WTC11 (cell line): ENCODE measurements at places on chromosomes 12 and 14. TPM values are rescaled to one million over a fixed set of nuclear protein-coding genes. Genes with fewer than 3 reads are reported as not detected.

DNA sequence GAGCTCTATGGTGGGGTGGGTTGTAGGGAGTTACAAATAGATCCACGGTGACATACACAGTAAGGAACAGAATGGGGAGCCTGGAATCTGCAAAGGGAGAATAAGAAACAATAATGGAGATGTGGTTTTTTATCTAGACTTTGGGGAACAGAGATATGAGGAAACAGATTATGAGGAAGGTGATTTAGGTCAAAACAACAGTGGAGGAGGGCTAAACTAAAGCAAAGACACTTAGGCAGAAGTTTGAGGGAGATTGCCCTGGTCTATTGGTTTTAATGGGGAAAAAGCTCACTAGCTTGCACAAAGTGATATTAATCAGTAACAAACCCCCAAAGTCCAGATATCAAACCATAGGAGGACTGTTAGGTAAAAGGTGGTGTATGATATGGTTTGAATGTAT is 144.5 kb upstream of the DYRK2 start:
- no peak for DNase-seq

DNA sequence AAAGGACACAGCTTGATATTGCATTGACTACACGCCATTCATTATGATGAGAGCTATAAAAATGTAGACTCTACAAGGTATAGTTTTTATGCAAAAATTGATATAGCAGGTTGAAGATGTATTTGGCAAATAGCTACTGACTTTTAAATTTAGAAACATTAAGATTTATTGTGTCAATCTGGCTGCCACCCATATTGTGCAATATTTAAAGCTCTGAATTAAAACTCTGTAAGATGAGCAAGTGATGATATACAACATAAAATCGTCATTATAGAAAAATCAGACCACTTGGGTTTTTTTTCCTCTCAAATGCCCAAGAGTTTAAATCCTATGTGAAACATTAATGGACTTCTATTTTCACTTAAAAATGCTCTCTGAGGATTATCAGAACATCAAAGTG is 36.8 kb upstream of the E2F7 start:
- DNase-seq, result no peak

DNA sequence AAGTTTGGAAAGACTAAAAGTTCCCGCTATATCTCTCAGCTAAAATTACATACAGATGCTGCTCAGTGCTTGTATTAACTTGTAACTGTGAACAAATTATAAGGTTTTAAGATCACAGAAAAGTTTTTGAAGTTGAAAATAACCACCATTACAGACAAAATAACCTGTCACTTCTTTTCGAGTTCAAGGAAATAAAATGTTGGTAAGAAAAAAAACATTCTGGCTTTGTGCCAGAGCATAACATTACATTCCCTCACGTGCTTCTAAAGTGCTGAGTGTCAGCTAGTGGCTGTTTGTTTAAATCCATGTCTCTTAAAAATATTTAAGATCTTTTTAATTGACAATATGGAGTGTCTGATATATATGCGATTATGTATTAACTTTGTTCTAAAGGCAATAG is 27.2 kb upstream of the ADAMTS20 start:
- DNase-seq, result no peak

DNA sequence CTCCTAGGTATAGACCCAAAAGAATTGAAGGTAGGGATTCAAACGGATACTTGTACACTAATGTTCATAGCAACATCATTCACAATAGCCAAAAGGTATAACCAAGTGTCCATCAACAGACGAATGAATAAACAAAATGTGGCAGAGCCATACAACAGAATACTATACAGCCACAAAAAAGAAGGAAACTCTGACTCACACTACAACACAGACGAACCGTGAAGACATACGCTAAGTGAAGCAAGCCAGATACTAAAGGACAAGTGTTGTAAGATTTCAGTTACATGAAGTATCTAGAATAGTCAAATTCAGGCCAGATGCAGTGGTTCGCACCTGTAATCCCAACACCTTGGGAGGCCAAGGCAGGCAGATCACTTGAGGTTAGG is 19.1 kb downstream of the CAMKK2 start:
- no peak for DNase-seq

DNA sequence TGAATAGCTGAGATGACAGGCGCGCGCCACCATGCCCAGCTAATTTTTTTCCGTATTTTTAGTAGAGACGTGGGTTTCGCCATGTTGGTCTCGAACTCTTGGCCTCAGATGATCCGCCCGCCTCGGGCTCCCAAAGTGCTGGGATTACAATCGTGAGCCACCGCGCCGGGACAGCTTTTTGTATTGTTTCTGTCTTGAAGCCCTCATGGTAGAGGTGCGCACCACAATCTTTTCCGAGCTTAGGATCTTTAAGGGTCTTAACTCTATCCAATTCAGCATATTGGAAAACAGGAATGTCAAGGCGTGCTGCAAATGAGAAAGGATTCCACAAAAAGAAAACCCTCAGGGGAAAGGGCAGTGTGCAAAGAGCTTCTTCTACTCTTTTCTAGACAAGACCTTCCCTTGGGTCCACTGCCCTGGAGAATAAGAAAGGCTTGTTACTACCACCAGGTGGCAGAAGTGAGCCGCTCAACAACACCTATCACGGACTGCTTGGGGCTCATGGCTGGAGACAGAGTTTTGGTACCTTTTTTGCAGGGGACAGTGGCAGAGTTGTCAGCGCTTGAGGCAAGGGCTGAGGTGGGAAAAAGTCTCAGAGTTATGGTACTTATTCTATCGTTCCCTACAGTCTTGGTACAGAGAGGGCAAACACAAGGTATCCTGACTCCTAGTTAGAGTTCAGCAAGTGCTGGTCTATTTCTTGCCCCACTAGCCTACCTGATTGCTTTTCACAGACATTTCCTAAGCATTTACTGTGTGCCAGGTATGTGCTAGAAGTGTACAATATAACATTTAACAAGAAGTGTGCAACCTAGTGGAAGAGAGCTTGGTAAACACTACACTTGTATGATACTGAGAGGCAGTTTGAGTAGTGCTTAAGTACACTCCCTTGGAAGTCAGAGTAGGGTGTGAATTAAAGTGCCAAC is 16.4 kb upstream of the SP7 start:
- DNase-seq, result peak; percentile 85

Gene GALNT8
- 6.0 to 8.8 TPM (median 7.2 TPM) in 3 replicates for total RNA-seq

GRCh38 chr14:75454963-75455546 is 27.2 kb downstream of the JDP2 start:
- no peak for DNase-seq

Gene CISTR
- total RNA-seq, result 0.81 TPM in 1 of 3 replicates, not detected in the others

GRCh38 chr14:73859145-73859544 is 7.5 kb downstream of the PTGR2 start:
- DNase-seq, result no peak

Gene PPFIBP1
- 22.3 to 28.7 TPM (median 27.7 TPM) in 3 replicates for total RNA-seq

DNA sequence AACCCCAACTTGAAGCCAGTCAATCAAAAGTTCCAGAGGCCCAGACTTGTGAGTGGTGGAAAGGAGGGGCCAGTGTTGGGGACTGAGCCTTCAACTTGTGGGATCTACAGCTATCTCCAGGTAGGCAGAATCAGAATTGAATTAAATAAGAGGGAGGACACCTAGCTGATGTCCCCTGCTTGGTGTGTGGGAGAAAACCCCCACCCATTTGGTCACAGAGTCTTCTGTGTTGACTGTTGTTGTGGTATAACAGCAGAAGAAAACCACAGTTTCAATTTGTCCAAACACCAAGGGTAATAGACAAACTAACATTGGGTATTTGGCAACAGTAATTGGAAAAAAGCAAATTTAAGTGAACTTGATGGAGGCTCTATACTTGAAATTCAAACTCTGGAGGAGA is 3.4 kb upstream of the GCH1 start:
- DNase-seq, result no peak
